Stomach (tissue), 19 donors: ENCODE measurements at places on chromosomes 13 and 19.

- DNase-seq = no peak
Measured at GRCh38 chr13:114144606-114145244, 12.3 kb upstream of the RASA3 start.

DNA sequence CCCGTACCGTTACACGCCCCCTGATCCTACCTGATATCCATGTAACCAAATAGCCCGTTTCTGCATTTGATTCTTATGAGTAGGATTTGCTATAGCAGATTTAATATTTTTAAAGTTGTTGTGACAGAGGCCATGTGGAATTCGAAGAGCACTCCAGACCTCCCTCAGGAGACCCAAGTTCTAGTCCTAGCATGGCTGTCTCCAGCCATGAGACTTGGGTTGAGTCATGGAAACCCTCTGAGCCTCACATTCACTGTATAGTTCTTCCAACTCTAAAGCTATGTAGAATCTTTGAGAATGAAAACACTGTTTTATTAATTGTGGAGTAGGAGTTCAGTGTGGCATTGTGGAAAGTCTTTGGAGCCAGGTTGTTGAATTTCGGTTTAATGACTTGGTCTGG, 8.0 kb upstream of the GPR183 start:
- DNase-seq = no peak

GRCh38 chr19:54105796-54106195, 3.1 kb downstream of the NDUFA3 start:
- no peak for DNase-seq

DNA sequence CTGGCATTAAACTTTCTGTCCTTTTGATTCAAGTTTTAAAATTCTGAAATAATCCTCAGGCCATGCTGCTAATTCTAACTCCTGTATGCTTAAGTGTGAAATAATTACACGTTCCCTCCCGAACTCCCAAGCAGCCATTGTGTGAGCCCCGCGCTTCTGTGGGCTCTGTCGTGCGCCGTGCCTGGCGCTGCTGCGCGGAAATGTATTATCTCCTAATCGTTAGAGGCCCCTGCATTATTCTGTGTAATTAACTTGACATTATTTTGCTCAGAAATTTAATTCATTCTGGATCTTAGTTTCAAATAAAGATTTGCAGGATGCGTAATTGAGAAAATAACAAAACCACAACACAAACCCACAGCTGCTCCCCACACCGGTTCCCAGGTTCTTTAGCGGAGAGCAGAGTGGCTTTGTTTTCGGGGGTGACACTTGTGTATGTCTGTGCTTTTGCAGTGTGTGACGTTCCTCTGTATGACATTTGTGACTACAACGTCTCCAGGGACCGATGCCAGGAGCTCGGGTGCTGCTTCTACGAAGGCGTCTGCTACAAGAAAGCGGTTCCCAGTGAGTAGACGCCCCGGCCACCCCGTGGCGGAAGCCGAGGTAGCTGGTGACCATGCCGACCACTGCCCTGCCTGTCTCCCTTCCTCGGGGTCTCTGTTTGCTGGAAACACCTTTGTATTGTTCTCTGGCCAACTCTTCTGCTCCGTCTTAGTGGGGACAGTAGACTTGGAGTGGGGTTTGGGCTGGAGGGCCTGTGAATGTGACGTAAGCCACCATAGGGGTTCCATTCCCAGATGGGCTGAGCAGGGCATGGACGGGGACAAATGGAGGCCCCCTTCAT, 7.5 kb downstream of the TEX29 start:
- no peak for DNase-seq

GRCh38 chr13:28316129-28316528, 177.8 kb downstream of the PAN3 start:
- no peak for DNase-seq

DNA sequence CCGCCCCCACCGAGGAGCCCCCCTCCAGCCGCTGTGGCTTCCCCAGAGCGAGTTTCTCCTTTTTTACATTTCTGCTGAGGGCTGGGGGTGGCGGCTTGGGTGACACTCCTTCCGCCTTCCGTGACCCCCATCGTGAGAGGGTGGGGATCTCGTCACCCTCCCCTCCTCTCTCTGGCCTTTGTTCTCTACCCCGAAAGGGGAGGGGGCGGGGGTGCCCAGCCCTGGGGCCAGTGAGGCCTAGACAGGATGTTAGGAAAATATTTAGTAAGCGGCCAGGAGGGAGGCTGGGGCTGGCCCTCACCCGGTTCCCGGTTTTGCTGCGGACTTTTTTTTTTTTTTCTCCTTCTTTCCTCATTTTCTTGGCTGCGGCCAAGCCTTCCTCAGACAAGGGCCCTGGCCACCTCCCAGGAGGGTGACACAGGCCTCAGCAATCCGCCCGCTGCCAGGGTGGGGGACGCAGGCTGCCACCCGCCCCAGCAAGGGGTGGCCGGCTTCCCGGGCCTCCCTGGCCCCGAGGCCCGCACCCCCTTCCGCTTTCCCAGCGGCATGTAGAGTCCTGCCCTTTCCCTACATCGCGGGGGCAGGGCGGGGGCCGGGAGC, 3.9 kb downstream of the MIDN start:
- DNase-seq = peak; percentile 92
